ENCODE measurements at places on chromosomes 11 and 22. TPM values are rescaled to one million over a fixed set of nuclear protein-coding genes. Genes with fewer than 3 reads are reported as not detected.

DNA sequence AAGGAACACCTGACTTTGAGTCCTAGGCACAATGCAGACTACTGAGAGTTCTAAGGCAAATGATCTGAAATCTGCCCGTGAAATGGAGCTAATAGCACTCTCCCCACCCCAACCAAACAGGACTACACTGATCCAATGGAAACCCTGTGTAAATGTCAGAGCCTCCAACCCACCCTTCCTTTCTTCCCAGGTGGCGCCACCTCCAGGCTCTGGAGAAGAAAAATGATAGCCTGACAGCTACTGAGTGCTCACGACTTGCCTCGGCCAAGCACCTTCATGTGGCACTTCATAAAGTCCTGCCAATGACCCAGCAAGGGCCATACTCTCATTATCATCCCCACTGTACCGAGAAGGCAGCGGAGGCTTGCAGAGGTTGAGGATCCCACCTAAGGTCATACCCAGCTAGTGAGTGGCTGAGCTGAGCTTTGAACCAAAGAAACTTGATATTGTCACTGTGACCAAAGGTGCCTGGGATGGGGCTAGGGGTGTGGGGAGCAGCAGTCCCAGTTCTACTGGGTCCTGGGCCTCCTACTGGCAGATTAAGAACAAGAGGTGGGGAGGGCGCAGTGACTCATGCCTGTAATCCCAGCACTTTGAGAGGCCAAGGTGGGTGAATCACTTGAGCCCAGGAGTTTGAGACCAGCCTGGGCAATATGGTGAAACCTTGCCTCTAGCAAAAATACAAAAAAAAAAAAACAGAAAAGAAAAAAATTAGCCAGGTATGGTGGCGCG lies 20.5 kb downstream of the TST start:
- no peak for DNase-seq

DNA sequence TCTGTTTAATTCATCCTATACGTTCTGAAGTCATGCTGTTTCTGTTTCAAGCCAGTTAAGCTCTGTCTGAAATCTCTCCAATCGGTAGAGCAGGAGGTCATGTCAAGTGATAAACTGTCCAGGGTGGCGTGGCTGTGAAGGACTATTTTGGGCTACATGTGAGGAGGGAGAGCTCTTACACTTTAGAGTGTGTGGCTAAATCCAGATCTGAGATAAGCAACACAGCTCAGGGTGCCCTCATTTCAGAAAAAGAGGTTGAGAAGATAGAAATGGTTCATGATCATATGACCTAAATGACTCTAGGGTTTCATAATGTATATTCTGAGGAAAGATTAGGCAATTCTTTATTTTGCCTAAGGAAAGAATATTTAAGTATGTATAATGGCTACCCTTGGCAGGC lies 8.4 kb downstream of the BLID start:
- DNase-seq: no peak

- DNase-seq: no peak
Measured at GRCh38 chr11:16902781-16903378, 111.3 kb downstream of the PLEKHA7 start.

The TAGLN gene
- 17,163 TPM for polyA plus RNA-seq

DNA sequence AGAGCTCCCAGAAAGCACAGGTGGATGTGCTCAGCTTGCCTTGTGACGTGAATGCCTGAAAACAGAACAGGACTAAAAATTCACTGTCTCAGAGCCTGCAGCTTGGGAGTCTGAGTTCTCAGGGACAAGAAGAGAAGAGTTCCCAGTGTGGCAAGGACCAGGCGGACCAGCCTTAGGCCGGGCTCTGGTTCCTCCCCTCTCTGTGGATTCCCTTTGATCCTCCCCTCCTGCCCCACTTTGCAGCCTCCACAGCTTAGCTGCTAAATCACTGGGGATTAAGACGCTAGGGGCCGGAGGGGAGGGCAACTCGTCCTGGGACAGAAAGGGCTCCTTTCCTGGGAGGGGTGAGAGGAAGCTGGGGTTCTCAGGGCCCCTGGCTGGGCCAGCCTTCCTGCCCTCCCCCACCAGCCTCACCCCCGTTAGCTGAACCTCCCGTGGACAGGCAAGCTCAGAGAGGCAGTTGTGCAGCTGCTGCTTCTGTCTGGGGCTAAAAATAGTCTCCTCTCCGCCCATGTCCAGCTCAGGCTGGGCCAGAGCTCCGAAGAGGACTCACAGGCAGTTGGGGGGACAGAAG lies 29.9 kb upstream of the JAM3 start:
- no peak for DNase-seq

The PRR5 gene
- polyA plus RNA-seq: 28.1 TPM

GRCh38 chr11:19253153-19253745 lies 12.5 kb upstream of the E2F8 start:
- DNase-seq: no peak

DNA sequence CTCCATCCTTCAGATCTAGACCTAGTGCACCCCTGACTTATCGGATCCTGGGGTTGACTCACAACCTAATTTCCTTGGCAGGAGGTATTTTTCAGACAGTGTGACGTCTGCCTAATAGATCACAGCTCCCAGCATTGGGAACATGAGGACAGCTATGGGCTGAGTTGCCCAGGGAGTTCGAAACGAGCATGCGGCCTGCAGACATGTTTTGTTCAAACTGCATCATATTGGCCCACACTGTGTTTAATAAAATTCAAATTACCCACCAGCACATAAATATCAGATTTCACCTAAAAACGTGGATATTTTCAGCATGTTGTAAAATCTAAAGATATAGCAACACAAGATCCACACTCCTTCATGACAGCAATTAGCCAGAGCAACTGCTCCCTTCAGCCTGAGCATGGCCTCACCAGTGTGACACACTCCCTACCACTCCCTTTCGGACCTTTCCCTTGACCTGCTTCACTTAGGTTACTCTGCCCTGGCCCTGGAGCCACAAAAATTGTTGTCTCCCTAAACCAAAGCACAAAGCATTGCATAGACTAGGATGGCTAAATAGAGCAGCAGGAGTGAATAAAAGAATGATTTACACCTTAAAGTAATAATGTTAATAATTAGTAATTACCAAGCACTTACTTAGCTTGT lies 53.6 kb upstream of the USP47 start:
- DNase-seq: no peak

The LRRC55 gene
- 0.11 TPM for polyA plus RNA-seq

The KRTAP5-8 gene
- 0.15 TPM for polyA plus RNA-seq

DNA sequence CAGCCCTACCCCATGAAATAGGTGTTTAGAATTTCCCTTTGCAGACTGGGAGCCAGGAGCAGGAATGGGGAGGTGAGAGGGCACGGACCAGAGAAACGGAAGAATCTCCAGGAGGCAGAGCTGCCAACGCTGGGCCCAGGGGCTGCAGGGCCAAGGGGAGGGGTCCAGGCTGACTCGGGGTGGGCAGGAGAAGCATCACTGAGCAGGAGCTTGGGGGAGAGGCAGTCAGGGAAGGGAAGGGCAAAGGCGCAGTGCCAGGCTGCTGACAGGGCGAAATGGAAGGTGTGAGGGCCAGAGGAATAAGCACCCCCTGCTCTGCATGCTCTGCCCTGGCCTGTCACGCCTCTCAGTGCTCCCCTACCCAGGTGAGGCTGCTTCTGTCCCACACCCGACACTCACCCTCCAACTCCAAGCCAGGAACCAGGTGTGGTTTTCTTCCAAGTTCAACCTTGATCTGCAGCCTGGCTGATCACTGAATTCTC lies 14.5 kb downstream of the LRRC32 start:
- no peak for DNase-seq

DNA sequence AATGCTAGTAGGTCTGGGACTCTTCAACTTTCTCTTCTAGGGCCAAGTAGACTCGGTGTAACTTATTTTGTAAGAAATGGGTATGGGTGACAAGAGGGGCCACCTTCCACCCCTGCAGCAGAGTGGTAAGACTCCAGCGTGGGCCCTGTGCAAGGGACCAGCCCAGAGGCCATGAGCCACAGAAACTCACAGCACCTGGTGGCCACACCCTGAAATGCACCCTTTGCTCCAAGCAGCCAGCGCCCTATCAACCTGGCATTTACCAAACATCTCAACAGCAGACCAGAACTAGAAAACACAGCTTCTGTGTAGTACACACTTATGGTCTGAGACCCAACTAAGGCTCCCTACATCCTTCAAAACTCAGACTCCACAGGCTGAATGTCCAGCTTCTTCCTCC lies 5.7 kb downstream of the CDCA5 start:
- DNase-seq: no peak

DNA sequence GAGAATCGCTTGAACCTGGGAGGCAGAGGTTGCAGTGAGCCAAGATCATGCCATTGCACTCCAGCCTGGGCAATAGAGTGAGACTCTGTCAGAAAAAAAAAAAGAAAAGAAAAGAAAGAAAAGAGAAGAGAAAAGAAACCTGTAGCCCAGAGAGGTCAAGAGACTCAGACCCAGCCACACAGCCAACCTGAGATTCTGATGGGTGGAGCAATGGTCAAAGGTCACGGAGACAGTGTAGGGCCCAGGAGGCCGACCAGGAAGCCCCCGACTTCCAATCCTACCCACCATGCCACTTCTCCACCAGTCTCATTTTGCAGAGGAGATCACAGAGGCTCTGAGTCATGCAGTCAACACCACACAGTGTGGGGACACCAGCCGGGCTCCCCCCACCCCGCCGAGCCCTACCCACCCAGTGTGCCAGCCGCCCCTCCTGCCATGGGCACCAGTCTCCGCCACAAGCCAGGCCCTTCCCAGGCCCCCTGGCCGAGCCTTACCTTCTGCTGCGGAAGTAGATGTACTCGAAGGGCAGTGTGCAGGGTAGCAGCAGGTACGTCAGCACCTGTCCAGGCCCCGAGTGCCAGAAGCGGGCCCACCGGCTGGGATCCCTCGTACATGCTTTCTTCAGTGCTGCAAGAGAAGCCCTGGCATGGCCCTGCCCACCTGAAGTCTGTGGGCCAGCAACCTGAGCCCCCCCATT lies 7.9 kb downstream of the PNPLA5 start:
- no peak for DNase-seq

The MMP27 gene
- 0.22 TPM for polyA plus RNA-seq

The C22orf15 gene
- 0.82 TPM for polyA plus RNA-seq

The TSPAN32 gene
- 1.7 TPM for polyA plus RNA-seq

- DNase-seq: no peak
Measured at GRCh38 chr11:127017482-127017881, 16.9 kb upstream of the KIRREL3 start.

DNA sequence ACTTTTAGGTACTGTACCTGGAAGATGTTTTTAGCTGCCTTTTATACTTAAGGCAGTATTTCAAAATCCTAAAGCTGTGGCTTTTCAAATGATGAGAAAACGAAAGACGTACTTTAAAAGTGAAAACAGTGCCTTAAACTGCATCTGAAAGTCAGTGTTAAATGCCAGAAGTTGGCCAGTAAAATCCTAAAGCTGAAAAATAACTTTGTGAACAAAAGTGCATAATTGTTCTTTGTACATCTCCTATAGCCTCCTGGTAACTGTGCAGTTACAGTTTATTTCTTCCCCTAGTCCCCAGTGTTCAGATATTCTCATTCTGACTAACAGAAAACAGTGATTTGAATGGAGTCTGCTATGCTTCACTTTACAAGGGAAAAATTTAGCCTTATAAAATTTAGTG lies 6.8 kb downstream of the EED start:
- DNase-seq: no peak

DNA sequence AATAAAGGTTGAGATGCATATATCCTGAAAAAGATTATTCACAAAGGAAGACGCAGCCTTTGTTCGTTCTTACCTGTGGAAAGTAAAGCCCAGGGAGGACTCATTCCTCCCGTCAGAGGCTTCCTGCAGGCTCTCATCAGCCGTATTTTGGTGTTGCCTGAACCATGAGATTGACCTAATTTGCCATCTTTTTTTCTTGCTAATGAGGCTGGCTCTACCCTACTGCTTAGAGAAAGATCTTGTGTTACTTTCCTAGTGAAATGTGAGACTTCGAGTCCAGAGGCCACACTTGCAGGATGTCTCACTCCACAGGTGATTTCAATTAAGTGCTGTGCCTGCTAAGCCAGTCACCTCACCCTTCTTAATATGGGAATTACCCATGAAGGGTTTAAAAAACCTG lies 269.9 kb downstream of the NTM start:
- DNase-seq: no peak

The SPON1 gene
- polyA plus RNA-seq: 71.5 TPM

DNA sequence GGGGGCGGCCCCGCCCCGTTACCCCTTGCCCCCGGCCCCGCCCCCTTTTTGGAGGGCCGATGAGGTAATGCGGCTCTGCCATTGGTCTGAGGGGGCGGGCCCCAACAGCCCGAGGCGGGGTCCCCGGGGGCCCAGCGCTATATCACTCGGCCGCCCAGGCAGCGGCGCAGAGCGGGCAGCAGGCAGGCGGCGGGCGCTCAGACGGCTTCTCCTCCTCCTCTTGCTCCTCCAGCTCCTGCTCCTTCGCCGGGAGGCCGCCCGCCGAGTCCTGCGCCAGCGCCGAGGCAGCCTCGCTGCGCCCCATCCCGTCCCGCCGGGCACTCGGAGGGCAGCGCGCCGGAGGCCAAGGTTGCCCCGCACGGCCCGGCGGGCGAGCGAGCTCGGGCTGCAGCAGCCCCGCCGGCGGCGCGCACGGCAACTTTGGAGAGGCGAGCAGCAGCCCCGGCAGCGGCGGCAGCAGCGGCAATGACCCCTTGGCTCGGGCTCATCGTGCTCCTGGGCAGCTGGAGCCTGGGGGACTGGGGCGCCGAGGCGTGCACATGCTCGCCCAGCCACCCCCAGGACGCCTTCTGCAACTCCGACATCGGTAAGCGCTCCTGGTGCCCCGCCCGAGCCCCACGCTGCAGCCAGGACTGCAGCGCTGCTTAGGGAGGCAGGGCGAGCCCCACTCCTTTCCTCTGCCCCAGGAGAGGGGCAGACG lies at the start of gene TIMP3:
Gene TIMP3, plus strand, starts transcription at position 169 of the 700 bp plus-strand sequence. Its CDS starts 297 bp downstream, at position 466.
- peak; percentile 66 for DNase-seq

DNA sequence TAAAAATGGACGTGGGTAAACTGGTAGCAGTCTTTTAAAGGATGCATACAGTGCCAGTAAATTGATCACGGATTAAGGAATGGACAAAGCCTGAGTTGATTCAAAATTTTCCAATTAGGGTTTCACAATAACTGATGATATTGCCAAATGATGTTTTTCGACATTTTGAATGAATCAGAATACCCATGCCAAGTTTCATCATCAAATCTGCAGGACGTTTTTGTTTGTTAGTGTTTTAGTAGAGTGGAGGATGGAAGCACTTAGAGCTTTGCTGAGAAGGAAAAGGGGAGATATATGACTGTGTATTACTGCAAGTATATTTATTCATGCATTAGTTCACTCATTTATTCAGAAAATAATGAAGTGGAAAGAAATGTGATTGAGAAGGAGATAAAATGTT lies 78.3 kb downstream of the SLC17A6 start:
- no peak for DNase-seq

Data from urinary bladder (tissue), 4 donors.